ENCODE measurements at places on chromosomes 1 and 21.

- DNase-seq = no peak
Measured at GRCh38 chr1:242002510-242002909, 3.6 kb upstream of the MAP1LC3C start.

GRCh38 chr1:248670003-248670402, 14.7 kb upstream of the OR2T27 start:
- DNase-seq = no peak

GRCh38 chr1:53340660-53341520, 13.0 kb upstream of the LRP8 start:
- no peak for DNase-seq

- no peak for DNase-seq
Measured at GRCh38 chr1:184802354-184803179, 47.9 kb upstream of the EDEM3 start.

DNA sequence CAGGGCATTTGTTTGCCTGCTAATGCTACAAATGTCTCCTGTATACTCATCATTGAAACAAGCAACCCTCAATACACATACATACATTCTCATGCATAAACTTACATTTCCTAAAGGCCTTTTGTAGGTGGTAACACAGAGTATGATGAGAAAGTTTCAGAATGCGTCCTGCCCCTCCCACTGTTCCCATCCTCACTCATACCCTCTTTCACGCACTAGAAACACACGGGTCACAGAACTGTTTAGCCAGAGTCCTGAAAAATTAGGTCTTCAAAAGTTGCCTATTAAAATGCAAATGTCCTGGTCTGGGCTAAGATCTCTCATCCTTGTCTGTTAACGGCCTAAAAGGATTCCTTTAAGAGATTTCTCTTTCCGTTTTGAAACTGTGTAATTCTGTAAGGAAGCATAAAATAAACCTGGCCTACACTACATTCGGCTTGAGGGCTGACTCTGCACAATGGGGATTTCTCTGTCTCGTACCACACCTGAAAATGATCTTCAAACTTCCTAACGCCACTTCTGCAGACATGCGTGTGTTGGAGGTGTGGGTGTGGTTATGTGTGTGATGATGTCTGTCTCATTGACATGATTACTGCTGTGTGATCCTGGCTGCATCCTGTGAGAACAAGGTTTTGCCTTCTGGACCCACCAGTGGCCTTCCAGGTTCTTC, 5.3 kb upstream of the FCER1A start:
- no peak for DNase-seq

DNA sequence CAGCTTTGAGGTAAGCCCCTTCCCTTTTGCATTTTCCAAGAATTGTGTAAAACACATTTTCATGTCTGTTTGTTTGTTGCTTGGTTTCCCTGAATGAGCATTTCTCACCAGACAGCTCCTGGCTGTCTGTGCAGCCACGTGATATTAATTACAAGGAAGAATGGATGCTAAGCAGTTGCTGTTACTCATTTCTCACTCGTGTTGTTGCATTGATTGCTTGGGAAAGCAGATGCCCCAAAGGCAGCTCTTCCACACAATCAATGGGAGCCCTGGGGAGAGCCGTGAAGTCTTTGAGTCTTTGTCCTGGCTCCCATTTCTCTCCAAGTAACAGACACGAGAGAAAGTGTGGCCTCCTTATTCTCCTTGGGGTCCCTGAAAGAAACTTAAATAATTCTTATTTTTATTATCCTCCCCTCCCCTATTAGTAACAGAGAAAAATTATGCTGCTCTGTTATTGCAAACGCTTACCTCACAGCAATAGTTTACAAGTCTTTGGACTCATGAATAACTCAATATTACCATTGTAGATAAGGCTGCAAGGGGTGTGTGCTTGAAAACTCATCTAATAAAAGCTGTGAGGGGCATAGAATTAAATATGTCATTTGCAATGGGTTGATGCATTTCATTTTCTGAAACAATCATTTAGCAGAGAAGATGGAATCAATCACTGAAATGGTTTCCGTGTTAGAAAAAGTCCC, 127.7 kb upstream of the CAMK1G start:
- DNase-seq = no peak

DNA sequence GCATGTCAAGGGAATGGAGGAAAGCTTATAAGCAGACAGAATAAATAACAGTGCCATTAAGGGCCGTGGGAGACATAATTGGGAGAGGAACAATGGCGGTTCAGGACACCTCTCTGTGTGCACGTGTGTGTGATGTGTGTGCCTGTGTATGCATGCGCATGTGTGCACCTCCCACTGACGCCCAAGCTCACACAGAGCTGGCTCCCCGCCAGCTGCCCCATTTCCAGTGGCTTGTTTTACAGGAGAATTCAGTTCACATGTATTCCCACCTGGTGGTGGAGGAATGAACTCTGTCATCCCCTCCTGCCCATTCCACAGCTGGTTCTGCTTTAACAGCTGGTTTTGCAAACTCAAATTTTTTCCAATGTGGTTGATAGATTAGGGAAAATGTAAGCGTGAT, 262.2 kb downstream of the AJAP1 start:
- DNase-seq = no peak

- peak; percentile 97 for DNase-seq
Measured at GRCh38 chr1:70221238-70222121, at the start of gene SRSF11. SRSF11 (plus strand) TSS chr1:70221380; CDS start chr1:70221637, 257 bp downstream.

GRCh38 chr1:2523191-2523890, 3.1 kb downstream of the PANK4 start:
- DNase-seq = peak; percentile 24

- no peak for DNase-seq
Measured at GRCh38 chr1:207282058-207282457, 39.4 kb upstream of the CD55 start.

DNA sequence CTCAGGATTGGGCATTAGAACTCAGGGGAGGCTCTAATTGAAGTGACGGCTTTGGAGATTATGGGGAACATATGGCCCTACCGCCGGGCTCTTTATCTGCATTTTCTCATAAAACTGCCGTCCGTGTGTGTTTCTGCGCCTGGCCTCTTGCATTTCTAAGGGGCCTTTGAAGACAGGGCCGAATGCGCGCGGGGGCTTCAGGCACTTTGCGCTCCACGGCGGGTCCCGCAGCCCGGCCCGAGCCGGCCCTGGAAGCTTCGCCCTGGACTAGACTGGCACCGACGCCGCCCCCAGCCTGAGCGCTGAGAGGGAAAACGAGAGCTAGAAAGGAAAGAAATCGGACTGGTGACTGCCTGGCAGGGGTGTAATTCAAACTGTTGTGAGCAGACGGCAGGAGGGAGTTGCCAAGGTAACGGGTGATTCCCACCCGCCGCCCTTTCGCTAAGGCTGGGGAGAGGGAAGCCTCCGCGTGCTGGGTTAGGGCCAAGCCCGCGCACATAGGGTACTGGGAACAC, 120.7 kb downstream of the LMX1A start:
- no peak for DNase-seq

GRCh38 chr1:152141971-152142584, 16.9 kb downstream of the RPTN start:
- DNase-seq = no peak

GRCh38 chr1:174466607-174467006, 18.8 kb downstream of the GPR52 start:
- DNase-seq = no peak

DNA sequence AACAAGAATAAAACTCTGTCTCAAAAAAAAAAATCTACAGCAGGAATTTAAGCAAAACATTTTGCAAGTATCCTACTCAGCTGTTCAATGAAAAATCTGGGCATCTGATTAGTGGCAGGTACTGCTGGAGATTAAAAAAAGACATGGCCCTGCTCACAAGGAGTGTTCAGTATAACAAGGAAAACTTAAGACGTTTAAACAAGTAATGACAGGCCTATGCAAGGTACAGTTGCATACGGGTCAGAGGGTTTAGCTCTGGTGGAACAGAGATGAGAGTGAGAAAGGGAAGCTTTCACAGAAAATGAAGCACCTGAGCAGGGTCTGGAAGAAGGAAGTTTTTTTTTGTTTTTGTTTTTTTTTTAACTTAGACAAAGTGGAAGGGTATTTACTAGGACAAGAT, 23.0 kb downstream of the SNRNP40 start:
- DNase-seq = no peak

DNA sequence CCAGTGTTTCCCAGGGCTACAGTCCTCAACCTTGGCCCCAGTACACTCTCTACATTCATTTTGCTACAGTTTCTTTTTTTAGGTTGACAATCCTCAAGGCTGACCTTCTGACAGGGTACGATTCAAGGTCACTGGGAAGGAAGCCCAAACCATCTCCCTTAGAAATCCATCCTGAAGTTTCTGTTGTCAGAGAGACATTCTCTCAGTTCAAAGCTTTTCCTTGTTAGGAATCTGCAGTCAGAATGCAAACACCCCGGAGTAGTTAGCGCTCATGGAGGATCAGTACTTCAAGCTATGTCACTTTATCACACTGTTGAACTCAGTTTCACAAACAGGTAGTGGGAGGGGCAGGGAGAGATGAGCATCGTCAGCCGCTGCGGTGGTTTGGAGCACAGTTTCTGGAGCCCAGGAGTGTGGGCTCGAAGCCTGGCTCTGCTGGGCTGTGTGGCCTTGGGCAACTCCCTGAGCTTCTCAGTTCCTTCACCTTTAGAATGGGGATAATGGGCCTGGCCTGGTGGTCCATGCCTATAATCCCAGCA, 4.2 kb downstream of the SLC2A5 start:
- no peak for DNase-seq

DNA sequence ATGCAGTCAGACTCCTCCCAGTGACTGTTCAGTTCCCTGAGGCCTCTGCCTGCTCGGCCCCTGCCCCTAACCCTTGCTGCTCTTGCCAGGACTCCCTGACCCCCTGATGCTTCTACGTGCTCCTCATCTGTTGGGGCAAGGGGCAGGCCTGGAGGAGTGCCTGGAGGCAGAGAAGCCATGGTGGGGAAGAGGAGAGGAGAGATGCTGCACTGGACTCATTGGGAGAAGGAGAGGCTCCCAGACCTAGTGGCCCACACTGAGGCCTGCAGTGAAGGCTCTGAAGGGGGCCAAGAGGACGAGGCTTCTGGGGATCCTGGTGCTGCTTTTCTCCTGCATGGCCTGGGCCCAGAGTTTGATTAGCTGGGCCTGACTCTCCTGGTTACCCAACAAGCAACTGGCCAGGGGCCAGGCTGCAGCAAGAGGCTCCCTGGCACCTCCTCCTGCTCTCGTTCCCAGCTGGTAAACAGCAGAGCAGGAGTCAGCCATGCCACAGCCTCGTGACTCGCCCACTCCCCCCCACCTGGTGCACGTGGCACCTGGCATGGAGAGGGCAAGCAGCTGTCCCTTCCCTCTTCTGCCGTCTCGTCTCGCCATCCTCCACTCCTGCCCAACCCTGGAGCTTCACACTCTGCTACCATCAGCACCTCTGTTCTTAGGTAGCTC, 847 bp upstream of the RORC start:
- no peak for DNase-seq

DNA sequence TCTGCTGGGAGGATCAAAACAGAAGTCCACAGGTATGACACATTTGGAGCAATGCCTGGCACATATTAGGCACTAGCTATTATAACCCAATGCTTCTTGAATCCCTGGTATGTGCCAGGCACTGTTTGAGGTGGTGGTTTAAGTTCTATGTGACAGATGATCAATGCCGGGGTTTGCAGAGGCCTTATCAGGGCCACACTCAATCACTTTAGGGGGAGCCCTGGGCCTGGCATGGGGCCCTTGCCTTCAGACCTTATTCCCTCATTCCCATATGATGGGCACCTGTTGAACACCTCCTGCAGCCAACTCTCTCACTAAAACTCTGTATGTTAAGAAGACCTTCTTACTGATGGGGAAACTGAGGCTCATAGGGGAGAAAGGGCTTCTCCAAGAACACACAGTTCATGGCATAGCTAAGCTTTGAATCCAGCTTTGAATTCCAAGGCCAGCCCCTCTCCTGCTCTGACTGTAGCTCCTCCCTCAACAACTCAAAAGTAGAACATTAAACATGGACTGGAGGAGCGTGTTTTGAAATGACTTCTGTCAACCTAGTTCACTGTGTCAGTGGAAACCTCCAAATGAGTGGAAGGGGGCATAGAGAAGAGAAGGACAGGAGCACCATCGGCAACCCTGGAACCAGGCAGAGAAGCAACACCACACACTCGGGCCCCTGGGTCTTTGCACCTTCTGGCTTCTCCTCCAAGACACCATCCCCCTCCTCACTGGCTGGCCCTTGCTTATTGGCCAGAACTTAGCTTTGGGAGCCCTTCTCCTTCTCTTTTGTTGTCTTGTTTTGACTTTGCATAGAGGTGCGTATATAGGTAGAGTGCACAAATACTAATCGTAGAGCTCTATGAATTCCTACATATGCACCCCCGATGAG, 6.6 kb upstream of the IFFO2 start:
- DNase-seq = no peak

DNA sequence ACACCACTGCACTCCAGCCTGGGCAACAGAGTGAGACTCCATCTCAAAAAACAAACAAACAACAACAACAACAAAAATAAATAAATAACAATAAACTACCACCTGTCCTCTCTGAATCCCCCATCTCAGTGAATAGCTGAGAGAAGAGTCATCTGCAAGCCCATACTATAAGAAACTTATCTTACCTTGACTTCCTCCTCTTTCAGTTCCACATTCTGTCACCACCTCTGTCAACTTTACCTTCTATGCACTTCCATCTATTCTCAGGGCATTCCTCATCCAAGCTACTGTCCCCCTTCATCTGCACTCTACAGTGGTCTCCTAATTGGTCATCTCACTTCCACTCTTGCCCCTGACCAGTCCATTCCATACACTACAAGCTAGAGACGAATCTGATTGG, 58.1 kb downstream of the KIAA0040 start:
- no peak for DNase-seq

DNA sequence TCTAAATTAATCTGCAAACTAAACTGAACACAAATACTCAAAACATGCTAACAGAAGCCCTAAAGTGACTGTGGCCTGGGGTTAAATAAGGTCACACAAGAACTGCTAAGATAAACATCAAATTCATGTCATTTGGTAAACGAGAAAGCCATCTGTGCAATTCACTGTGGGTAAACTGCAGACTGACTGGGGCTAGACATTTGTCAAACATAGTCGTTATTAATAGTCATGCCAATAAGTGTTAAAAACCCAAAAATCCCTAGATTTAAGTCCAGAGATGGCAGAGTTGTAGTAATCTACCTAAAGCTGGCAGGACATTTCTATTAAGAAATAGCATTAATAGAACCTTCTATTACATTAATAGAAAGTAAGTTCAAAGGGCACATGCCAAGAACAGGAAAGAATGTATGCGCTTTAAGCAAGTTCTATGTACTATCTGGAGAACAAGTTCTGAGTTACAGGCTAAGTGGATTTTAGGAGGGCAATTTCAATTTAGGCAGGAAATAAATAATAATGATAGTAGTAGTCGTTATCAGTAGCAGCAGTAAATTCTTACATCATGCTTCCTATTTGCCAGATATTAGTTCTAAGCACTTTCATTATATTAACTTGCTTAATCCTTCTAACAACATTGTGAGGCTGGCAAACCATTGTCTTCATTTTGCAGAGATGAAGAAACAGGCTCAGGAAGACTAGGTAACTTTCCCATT, 8.6 kb downstream of the EDEM3 start:
- no peak for DNase-seq

GRCh38 chr1:240538776-240539430, 73.1 kb downstream of the GREM2 start:
- no peak for DNase-seq

GRCh38 chr1:62057641-62058290, 136.9 kb upstream of the L1TD1 start:
- no peak for DNase-seq
